ENCODE measurements at places on chromosomes 16 and 17.

GRCh38 chr17:6078458-6078871 is 8.3 kb downstream of the WSCD1 start:
- no peak for DNase-seq

- no peak for DNase-seq
Observed at GRCh38 chr16:88780142-88781062, 4.6 kb downstream of the PIEZO1 start.

DNA sequence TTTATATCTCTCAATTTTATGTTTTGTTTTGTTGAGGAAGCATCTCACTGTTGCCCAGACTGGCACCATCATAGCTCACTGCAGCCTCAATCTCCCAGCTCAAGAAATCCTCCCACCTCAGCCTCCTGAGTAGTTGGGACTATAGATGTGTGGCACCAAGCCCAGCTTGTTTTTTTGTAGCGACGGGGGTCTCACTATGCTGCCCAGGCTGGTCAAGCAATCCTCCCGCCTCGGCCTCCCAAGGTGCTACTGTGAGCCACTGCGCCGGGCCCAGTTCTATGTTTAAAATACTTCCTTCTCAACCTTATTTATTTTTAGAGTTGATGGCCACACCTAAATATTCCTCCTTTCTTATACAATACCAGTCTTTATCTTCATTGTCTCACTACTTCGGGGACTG is 1.9 kb upstream of the NFE2L1 start:
- DNase-seq: no peak

- DNase-seq: no peak
Observed at GRCh38 chr16:27902551-27902950, 161.0 kb downstream of the GSG1L start.

GRCh38 chr17:5583426-5584382 is 605 bp downstream of the NLRP1 start:
- no peak for DNase-seq

GRCh38 chr17:75816693-75817092 is 27.5 kb downstream of the UNC13D start:
- DNase-seq: no peak

DNA sequence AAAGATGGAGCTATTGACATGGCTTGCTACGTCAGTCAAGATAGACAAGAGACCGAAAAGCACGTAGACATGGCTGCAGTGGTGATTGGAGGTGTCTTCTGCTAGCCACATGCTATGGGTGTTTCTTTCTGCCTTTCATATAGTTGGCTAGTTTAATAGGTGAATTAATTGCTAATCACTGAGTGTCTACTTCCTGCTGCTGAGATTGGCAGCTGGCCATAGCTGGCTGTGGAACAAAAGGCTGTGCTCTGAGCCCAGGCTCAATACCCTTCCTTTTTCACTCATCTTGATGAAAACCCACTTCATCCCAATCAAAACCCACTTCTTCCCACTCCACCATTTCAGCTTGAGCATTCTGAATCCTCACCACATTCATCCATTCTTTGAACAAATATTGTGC is 221.4 kb upstream of the MAF start:
- no peak for DNase-seq

DNA sequence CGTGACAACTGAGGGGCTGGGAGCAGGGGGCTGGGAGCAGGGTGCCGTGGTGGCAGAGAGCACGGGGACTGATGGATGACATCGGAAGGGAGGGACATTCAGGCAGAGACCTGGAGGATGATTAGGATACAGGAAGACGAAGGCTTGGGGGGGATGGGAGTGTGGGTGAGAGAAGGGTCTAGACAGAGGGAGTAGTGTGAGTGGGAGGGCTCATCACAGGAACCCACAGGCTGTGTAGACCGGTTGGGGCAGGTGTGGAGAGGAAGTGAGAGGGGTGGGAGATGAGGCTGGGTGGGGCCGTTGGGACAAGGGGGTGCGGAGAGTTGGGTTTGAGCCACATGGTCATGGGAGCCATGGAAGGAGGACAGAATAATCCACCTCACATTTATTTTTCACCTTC is 83.8 kb downstream of the RAP1GAP2 start:
- DNase-seq: no peak

GRCh38 chr16:31225193-31225592 is 8.3 kb upstream of the PYDC1 start:
- no peak for DNase-seq

GRCh38 chr16:1527836-1528811 is 5.3 kb upstream of the TMEM204 start:
- DNase-seq: no peak

DNA sequence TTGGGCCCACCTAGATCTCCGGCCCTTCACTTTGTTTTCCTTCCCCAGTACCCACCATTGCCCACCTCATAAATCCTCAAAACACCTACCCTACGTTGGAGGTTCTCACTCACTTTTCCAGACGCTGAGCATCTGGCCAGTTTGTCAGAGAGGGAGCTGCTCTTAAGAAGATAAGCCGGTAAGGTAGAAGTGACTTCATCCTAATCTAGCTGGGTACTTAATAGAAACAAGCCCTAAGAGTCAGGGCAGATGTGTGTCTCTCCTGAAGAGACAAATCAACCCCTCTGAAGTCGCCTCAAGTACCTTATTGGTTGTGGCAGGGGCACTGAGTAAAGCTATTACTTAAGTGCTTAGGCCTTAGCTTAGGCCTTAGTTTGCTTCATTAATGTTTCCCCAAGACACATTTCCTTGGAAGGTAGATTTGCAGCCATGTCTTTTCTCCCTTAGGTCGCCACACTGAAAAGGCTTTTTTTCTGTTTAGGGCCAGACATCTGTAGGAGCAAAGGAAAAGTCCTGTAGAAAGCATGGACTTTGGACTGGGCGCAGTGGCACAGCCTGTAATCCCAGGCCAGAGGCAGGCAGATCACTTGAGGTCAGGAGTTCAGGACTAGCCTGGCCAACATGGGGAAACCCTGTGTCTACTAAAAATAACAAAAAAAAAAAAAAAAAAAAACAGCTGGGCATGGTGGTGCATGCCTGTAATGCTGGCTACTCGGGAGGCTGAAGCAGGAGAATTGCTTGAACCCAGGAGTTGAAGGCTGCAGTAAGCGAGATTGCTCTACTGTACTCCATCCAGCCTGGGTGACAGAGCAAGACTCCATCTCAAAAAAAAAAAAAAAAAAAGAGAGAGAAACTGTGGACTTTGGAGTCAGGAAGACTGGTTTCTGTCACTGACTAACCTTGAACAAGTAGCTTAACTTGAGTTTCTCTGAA is 1.0 kb downstream of the TACO1 start:
- no peak for DNase-seq

- no peak for DNase-seq
Observed at GRCh38 chr16:1471569-1472194, 3.1 kb downstream of the CLCN7 start.

DNA sequence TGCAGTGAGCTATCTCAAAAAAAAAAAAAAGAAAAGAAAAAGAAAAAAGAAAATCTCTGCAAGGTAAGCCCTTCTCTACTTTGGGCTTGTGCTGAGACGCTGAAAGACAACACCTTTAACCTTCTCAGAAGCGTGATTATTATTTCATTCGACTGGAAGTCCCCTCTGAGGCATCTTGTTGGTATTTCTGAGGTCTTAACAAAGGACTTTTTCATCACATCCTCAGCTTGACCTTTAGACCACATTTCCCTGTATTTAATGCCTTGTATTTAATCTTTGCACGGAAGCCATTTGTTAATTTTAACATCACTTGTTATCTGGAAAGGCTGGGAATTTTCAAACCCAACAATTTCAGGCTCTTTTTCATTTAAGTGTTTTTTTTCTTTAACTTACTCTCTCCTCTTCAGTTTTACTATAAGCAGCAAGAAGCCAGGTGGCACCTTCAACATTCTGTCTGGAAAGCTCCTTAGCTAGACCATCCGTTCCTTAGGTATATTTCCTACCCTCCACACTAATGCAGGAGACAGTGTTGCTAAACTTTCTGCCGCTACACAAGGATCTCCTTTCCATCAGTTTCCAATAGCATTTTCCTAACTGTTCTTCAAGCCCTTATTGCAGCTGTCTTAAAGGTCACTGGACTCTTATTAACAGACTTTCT is 10.3 kb downstream of the KCTD13 start:
- DNase-seq: no peak

DNA sequence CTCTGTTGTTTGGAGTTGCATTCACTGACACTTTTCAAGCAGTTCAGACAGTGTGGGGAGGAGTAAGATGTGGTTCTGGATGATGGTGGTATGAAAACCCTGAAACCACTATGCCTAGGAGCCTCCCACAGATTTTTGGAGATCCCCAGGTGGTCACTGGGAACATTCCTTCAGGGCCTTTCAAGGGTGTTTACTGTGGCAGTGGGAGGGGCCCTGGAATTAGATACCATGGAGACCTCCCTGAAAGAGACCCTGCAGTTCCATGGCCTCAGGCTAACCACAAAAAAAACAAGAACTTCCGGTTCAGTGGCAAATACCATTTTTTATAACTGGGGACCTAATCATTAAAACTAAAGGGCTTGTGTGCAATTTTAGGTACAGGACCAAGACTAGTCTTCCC is 79.9 kb downstream of the TMEM100 start:
- no peak for DNase-seq

- no peak for DNase-seq
Observed at GRCh38 chr16:15571557-15571956, 71.4 kb downstream of the MARF1 start.

GRCh38 chr17:76173474-76173873 is 32.4 kb upstream of the FOXJ1 start:
- no peak for DNase-seq

- DNase-seq: no peak
Observed at GRCh38 chr17:75345514-75346167, 56.4 kb upstream of the SLC25A19 start.

DNA sequence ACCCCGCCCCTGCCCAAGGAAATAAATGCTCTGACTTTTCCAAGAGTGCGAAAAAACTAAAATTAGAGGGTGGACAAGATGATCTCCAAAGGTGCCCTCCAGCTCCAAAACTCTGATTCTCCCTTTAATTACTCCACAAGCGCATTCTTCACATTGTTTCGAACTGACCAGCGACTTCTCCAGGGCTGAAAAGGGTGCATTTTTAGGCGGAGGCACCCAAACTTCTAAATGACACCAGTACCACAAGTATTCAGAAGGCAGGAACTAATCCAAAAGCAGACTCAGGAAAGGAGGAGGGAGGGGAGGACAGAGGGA is 750 bp downstream of the ZFHX3 start:
- DNase-seq: no peak

- no peak for DNase-seq
Observed at GRCh38 chr17:76911299-76912017, 43.3 kb downstream of the MGAT5B start.

DNA sequence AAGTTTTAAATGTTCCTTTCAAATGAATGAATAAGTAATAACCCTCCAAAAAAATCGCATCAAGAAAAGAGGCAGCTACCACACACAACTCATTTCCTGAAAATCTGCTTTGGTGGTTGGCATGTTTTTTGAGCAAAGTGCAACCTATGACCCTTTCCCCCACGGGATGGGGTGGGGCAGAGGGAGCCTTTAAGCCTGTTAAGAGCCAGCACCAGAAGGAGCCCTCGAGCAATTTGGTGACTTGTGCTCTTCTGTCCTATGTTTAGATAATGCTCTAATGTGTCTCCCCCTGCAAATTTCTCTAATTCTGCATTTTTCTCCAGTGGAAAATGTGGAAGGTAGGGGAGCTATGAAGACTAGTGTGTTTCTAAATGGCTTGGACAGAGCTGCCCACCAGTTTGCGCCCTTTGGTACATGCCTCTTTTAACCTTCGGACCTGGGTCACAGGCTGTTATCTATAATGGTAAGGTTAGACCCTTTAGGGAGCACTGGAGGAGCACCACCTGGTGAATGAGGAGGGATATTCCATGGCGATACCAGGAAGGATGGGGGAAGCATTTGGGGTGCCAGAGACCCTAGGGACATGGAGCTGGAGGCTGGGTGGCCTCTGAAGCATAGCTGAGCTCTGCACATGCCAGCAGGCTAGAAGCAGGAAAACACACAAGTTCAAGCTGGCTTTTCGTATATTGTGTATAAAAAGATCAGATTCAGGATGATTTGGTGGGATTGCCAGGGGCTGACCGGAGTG is 1.6 kb downstream of the PYCARD start:
- peak; percentile 27 for DNase-seq

DNA sequence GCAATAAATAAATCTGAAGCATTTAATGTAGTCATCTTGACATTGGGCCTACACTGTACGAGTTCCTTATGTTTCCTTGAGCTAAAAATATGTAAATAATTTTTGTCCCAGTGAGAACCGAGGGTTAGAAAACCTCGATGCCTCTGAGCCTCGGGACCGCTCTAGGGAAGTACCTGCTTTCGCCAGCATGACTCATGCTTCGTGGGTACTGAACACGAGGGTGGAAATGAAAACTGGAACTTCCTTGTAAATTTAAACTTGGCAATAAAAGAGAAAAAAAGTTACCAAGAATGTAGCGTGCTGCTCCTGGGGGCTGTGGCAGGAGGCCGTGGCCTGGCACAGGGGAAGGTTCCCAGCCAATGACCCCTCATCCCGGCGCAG is 74.1 kb downstream of the SOCS1 start:
- no peak for DNase-seq

DNA sequence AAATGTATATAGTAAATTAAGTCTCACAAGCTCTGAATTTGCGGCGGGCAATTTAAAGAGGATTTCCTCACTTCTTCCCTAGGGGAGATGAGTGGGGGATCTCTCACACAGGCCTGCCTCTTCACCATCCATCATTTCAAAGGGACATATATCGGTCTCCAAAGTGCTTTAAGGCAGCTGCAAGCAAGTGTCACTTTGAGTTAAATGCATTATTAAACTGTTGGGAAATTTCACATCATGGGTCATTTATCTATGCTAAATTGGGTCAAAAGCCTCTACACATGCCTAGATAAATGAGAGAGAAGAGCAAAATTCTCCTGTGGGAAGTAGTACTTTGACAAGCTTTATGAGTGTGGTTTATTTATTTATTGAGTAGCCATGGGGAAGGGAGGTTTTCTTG is 1106.1 kb upstream of the GOT2 start:
- DNase-seq: no peak

- no peak for DNase-seq
Observed at GRCh38 chr16:58937661-58938060, 203.5 kb upstream of the GOT2 start.

DNA sequence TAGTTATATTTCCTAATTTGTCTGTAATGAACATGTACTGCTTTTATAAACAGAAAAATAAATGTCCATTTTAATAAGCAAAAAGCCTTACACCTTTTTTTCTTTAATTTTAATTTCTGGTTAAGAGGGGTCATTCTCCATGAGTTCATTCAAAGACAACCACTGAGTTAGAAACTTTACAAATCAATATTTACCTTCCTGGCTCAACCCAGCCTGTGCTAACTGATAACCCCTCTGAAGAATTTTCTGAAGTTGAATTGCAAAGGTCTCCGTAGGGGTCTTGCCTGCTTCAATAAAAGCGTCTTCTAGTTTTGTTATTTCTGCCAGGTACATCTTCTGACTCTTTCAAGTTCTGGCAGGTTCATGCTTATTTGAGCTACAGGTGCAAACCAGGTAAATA is 440.4 kb upstream of the SALL1 start:
- DNase-seq: no peak

DNA sequence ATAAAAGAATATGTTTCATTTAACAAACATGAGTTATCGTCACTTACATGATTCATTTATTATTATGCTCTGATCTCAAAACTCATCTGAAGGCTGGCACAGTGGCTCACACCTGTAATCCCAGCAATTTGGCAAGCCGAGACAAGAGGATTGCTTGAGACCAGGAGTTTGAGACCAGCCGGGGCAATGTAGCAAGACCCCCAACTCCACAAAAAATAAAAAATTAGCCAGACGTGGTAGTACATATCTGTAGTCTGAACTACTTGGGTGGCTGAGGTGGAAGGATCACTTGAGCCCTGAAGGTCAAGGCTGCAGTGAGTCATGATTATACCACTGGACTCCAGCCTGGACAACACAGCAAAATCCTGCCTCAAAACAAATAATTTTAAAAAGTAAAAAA is 16.0 kb downstream of the APPBP2 start:
- DNase-seq: no peak
